ENCODE measurements at places on chromosomes 13 and 19.

- DNase-seq = no peak
Measured at GRCh38 chr19:29836409-29836825, 24.6 kb downstream of the CCNE1 start.

- peak; percentile 61 for DNase-seq
Measured at GRCh38 chr19:46748325-46749109, 2.3 kb upstream of the STRN4 start.

- DNase-seq = no peak
Measured at GRCh38 chr19:3708207-3708931, at the start of gene TJP3. Gene TJP3 (plus strand): TSS chr19:3708384. CDS start chr19:3728433, 20,049 bp downstream.

DNA sequence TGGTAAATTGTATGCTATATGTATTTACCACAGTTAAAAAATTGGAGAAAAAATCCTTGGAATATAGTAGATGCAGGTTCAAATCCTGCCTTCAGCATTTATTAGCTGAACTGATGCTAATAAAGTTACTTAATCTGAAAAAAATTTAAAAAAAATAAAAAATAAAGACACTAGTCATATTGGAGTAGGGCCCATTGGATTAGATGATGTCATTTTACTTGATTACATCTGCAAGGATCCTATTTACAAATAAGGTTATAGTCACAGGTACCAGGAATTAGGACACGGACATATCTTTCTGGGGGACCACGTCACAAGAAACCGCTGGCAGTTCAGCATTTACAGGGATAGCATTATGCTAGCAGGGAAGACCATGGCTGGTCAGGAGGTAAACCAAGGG lies 6.2 kb downstream of the ZNF555 start:
- no peak for DNase-seq

- no peak for DNase-seq
Measured at GRCh38 chr19:45166723-45167252, 6.0 kb upstream of the NKPD1 start.
